ENCODE measurements at places on chromosomes 5 and 9.

- no peak for DNase-seq
Observed at GRCh38 chr9:113564498-113565237, 101.1 kb downstream of the RGS3 start.

GRCh38 chr9:137313326-137313936 is 11.4 kb upstream of the NRARP start:
- DNase-seq, result no peak

DNA sequence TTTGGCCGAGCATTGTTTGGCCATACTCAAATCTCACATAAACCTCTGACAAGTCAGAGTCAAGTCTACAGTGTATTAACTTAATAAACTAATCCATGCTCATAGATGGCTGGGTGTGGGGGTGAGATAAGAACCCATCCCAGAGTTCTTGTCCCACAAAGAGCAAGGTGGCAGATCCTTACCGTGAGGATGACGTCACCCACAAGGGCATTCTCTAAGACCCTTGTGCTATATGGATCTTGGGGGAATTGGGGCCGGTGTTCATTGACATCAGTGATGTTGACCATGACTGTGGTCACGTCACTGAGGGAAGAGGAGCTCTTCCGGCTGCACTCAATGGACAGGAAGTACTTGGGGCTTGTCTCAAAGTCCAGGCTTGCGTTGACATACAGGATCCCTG is 62.1 kb downstream of the FAT2 start:
- DNase-seq, result no peak

DNA sequence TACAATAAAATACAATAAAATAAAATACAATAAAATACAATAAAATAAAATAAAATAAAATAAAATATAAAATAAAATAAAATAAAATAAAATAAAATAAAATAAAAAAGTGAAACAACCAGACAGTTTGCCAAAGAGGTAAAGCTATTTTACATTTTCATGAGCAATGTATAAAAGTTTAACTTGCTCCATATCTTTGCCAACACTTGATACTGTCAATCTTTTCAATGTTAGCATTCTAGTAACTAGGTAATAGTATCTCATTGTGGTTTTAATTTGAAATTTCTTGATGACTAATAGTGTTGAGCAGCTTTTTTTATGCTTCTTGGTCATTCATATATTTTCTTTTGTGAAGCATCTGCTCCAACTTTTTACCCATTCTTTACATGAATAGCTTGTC is 17.3 kb downstream of the TTC33 start:
- DNase-seq, result no peak

DNA sequence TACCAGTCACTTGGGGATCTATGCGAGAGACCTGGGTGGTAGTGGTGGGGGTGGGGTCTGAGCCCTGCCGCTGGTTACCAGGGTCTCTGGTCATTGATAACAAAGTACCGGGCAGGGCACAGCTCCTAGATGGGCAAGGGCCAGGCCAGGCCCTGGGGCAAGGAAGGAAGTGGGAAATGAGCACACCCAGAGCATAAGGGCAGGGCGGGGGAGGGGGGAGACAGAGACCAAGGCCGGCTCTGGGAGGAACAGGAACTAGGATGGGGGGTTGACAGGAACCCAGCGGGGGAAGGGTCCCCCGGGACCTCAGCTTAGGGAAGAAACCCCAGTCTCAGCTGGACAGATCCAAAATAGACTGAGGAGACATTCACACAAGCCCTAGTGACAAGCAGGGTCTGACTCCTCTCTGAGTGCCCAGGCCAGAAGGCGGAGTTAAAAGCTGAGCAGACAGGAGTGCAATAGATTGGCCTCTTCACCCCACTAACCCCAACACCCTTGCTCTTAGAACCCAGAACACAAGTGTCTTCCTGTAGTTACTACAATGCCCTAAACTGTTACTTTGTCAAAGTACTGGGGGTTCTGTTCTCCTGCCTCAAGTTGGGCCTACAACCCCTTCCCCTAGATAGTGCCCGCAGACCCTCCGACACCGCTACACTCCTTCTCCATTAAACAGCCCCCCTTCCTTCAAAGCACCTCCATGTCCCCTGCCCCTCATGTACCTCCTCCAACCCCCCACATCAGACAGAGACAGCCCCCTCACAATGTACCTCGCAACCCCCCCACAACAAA is 628 bp downstream of the ATOSB start:
- DNase-seq, result no peak

DNA sequence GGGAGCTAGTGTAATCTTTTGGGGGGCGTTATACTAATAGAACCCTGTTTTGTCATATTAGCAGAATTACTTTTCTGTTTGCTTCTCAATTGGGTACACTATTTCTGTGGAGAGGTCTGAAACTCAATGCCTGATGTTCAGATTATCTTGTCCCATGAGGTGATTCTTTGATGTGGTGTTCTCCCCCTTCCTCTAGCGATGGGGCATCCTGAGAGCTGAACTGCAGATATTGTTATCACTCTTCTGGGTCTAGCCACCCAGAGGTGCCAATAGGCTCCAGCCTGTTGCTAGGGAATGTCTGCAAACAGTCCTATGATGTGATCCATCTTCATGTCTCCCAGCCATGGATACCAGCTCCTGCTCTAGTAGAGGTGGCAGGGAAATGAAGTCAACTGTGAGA is 233.1 kb upstream of the RASA1 start:
- DNase-seq, result no peak

DNA sequence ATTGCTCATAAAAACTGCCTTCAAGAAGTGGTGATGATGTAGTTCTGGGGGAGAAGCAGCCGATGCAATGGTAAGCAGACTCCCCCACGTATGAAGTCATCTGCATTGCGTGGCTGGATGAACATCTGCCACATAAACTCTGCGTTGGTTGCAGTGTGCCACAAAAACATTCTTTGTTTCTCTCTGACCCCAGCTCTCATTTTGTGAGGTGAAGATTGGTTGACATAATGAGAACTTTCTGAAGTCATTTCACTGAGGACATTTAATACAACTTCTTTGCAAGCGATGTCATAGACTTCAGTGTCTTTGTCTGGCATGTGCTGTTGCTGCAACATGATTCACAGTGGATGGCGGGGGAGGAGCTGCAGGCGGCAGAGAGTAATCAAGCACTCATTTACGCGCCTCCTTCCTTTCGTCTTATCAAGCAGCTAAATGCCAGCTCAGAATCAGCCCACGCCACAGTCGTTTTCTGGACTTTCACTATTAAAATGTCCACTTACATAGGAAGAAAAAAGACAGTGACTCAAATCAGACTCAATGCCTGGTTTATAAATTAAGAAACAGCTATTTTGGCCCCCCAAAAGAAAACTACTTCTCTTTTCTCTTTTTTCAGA is 91.5 kb upstream of the NFIL3 start:
- no peak for DNase-seq

- DNase-seq, result no peak
Observed at GRCh38 chr9:10764481-10764880, 151.7 kb upstream of the PTPRD start.

- DNase-seq, result no peak
Observed at GRCh38 chr9:89420397-89421178, 77.3 kb downstream of the SEMA4D start.

- no peak for DNase-seq
Observed at GRCh38 chr9:125634040-125634717, 72.8 kb downstream of the MAPKAP1 start.

DNA sequence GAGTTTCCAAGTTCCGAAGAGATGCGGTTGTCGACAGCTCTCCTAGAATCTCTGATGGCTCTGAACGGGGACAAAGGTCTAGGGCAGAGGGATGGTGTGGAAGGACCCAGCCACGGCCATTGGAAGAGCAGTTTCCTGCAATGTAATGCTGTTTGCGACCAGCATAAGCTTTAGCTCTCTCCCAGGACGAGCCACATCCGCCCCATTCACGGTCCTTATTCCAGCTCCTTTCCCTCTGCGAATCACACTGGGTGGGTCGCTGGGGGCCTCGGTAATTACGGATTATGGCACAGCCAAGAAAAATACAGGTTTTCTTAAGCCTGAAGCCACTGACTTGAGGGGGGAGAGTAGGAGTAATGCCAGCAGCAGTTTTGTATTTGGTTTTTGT is 22.7 kb downstream of the ANXA2R start:
- no peak for DNase-seq

GRCh38 chr9:107588393-107588792 is 98.8 kb upstream of the KLF4 start:
- DNase-seq, result no peak

GRCh38 chr9:133349965-133350616 is 2.1 kb downstream of the RPL7A start:
- no peak for DNase-seq

- DNase-seq, result no peak
Observed at GRCh38 chr5:65749956-65750355, 28.0 kb downstream of the NLN start.

DNA sequence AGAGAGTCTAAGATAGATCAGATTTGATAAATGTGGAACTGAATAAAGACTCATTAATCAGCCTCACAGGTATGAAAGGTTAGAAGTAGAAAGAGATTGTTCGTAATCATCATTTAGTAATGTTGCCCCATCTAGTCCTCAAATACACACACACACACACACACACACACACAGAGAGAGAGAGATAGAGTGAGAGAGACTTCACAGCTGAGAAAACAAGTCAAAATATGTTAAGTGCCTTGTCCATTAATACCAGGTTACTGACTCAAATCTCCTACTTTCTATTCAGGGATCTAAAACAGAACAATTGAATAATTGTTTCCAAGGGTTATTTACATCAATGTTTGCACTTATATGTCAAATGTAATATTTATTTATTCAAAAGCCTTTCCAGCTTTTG is 284.6 kb downstream of the MRPS30 start:
- DNase-seq, result no peak

DNA sequence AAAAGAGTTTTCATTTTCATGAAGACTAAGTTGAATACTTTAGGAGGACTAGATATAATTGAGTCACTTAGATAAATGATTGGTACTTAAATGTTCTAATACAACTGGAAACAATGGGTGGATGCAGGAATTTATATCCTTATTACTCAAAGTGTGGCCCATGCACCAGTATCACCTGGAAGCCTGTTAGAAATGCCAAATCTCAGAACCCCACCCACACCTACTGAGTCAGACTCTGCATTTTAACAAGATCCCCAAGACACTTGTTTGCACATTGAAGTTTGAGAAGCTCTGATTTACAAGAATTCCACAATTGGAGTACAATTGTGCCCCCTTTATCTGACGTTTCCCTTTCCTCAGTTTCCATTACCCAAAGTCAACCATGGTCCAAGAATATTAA is 239.0 kb downstream of the AUH start:
- DNase-seq, result no peak

GRCh38 chr9:80320480-80320879 is 748.7 kb downstream of the TLE4 start:
- no peak for DNase-seq

DNA sequence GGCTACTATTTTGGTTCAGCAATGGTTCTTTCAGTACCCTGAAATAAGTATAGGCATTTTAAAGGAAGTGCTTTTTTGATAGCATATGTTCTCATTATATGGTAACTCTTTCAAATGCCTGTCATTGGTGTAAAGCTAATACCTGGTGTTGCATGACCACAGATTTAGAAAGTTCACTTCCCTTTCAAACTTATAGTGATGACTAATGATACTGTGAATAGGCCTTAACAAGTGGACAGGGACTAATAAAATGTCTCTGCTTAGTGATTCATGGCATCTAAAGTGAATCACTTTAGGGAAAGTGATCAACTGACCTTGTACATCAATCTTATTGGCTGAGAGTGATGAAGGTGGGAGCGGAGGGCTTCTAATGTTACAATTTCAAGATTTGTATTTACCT is 21.6 kb downstream of the MRPL22 start:
- DNase-seq, result no peak

- no peak for DNase-seq
Observed at GRCh38 chr9:14479163-14479560, 165.2 kb upstream of the NFIB start.

DNA sequence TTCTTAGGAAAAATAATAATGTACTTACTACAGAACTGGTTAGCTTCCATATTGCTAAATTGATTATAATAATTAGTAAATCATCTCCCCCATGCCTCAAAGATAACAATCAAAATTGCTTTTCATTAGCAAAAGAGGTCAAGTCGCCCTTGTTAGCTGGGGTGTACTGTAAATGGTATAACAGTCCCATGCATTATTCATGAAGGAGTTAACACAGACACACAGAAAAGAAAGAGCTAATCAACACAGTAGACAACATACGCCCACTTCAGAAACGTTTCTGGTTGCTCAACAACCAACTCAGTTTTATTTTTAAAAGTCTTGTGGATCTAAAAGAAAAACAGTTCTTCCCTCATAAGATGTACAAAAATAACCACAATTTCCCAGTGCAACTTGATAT is 100.2 kb downstream of the MPDZ start:
- no peak for DNase-seq

DNA sequence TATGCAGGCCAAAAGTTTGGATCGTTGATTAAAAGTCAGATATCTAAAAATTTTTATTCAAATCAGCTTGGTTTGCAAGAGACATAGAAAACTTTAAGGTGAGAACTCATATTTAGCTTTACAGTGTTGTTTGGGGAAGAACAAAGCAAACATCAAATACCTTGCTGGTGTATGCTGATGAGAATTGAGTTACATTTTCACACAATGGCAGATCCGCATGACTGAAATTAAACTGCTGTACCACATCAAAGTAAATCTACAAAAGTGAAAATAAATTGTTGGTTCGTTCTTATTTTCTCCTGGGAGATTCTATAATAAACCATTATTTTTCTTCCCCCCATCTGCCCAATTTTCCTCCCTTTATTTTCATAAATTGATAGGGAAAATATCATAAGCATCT is 198.2 kb upstream of the PCSK5 start:
- no peak for DNase-seq

- no peak for DNase-seq
Observed at GRCh38 chr5:134148316-134148715, 28.4 kb downstream of the SKP1 start.
